ENCODE measurements at places on chromosomes 4 and X.

DNA sequence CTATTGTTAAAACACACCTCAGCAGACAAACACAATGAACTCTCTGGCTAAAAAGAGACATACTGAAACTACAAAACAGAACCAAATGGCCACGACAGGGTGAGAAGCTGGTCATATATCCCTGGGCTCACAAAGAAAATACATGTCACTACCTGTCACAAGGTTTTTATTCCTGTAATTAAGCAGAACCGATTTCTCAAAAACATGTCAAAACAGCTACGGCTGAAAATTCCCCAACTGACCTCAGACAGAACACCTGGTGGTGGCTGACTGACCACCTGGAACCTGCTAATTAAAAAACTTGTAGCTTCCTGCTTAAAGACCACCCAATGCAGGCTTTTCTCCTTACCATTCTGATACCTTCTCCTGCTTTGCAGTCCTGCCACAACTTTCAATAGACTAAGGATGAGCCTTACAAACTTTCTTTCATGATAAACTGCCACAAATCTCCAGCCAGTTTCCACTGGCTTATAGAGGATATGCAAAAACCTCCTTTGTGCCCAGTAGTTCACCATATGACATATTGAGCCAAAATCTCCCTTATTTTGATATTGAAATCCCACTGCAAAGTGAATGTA lies 571.9 kb downstream of the SPOCK3 start:
- no peak for DNase-seq

DNA sequence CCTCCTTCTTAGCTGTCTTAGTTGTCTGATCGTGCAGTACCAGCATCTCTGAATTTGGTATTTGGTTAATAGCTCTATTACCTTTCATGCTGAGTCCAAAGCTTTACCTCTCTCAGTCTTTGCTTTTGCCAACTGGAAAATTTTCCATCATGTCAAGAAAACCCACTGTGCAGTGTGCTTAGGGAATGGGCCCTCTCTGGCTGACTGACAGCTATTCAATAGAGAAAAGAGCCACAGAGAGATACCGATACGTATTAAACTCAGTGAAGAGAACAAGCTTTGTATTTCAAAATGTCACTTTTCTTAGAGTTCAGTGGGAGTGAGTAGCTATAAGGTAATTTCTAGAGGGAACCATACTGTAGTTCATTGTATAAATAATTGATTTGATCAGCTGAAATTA lies 1507.1 kb downstream of the C4orf33 start:
- DNase-seq: no peak

- DNase-seq: no peak
Observed at GRCh38 chr4:151193414-151193813, 83.5 kb upstream of the PRSS48 start.

DNA sequence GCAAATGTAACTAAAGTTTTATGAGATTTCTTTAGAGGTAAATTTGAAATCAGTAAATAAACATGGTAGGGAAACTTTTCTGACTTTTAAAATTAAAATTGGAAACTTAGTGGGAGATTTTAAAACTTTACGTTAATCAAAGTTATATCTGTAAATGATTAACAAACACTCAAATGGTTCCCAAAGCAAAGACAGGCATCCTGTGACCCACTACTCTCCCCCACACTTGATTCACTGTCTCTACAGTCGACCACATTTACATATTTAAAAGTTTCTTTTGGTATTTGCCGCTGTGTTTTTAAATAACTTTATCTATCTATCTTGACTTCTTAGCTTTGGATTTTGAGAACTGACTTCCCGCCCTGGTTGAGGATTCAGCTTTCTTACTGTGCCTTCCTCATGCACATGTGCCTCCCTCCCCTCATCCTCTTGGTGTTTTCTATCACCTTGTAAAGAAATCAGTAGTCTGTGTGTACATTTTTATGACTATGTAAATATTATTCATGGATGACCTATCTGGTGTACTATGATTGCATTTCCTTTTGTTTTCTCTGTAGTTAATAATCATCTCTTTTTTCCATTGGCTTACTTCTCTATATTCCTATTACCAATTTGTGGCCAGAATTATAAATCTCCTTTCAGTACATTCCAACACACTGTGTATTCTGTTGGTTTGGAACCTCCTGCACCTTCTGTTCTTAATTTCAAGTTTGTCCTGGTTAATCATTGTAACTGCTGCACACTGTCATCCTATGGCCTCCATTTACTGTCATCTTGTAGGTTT lies 72.6 kb downstream of the WWC2 start:
- no peak for DNase-seq

DNA sequence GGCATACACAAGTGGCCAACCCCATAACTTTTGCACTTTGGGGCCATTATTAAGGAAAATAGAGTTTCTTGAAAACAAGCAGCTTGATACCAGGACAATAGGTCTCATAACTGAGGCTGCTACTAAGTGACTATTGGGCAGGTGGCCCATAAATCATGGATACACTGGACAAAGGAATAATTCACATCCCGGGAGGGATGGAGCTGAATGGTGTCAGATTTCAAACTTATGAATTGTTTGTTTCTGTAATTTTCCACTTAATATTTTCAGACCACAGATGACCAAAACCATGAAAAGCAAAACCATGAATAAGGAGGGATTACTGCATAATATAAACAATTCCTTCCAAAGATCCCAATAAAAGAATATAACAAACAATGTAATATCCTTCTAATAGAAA lies 114.4 kb downstream of the WDFY3 start:
- DNase-seq: no peak

DNA sequence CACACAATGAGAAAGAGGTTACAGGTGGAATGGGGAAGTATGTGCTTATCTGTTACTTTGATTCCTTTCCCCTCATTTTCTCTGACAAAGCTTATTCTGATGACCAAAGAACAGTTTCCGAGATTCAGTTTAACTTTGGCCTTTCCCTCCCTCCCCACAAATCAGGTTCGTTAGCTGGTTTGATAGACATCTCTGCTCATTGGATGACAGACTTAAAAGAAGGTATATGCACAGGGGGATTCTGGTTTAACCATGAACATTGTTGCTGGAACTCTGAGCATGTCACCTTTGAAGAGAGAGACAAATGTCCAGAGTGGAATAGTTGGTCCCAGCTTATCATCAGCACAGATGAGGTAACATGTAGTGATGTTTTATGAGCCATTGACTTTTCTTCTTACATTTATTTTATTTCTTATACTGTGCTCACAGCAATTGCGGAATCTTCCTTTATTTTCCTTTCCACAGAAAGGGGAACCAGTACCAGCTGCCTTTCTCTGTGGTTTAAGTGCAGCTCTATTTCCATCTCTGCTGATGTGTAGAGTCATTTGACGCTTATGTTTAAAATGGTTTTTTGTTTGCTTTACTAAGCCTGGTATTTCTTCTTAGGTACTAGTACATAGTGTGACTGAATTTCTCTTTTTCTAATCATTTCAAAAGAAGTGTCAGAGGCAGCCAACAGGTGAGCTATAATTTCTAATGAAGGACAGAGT lies 125.0 kb downstream of the AKAP4 start:
- no peak for DNase-seq

GRCh38 chr4:2866160-2866861 lies 22.7 kb downstream of the ADD1 start:
- DNase-seq: no peak

DNA sequence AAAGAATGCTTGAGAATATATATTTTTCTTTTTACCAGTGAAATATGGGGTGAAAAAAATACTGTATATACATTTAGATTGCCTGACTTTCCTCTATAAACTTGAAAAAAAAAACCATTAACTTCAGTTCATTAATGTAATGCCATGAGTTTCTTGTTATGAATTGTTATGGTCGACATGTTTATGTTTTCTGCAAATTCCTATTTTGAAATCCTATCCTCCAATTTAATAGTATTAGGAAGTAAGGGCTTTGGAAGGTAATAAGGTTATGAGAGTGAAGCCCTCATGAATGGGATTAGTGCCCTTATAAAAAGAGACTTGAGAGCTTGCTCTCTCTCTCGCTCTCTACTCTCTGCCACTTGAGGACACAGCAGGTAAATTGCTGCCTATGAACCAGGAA lies 211.4 kb downstream of the LDB2 start:
- no peak for DNase-seq

DNA sequence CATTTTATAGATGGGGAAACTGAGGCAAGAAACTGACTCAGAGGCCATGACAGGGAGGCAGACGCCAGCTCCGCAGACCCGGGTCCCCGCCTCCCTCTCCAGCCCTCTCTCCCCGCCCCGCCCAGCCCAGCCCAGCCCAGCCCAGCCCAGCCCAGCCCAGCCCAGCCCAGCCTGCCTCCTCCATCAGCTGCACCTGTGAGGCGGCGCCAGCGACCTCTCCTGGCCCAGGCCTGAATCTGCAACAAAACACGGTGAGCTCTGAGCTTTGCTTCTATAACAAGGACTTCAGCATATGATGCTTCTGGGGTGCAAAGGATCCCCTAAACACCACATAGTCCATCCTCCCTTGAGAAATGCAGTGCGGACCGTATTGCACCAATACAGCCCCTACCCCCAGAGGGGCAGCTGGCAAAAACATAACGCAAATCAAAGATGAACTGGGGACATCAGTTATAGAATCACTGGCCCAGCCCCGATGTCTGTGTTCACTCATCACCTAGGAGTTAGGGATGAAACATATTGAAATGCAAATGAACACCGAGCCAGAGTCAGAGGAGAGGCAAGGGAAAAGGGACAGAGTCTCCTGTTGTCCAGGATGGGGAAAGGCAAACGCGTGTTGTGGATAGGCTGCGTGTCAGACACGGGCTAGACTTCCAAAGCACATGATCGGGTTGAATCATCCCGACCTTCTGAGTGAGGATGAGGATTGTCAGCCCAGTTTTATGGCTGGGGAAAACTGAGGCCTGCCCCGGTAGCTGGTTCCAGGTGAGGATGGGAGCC lies 216.1 kb upstream of the PSAPL1 start:
- DNase-seq: no peak

DNA sequence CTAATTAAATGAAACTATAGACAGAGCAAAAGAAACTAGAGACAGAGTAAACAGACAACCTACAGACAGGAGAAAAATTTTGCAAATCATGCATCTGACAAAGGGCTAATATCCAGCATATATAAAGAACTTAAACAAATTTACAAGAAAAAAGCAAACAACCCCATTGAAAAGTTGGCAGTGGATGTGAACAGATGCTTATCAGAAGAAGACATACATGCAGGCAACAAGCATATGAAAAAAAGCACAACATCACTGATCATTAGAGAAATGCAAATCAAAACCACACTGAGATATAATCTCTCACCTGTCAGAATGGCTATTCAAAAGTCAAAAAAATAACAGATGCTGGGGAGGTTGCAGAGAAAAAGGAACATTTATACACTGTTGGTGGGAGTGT lies 14.8 kb downstream of the ZNF280C start:
- no peak for DNase-seq

DNA sequence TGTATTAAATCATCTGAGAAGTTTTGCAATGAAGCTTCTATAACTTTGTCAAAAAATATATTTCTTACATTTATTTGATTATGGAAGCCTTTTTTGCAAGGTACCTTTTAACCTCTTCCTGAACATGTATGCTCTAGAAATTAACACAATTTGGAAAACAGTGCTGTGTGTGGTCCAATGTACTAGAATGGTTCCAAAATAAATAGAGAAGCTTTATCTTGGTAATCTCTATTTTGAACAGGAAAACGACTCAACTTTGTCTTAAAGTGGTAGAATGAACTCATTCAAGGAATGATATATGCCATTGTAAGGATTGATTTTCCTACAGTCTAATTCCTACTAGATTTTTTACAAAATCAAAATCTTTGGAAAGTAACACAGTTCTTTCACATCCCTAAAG lies 248.5 kb downstream of the UNC5C start:
- no peak for DNase-seq

DNA sequence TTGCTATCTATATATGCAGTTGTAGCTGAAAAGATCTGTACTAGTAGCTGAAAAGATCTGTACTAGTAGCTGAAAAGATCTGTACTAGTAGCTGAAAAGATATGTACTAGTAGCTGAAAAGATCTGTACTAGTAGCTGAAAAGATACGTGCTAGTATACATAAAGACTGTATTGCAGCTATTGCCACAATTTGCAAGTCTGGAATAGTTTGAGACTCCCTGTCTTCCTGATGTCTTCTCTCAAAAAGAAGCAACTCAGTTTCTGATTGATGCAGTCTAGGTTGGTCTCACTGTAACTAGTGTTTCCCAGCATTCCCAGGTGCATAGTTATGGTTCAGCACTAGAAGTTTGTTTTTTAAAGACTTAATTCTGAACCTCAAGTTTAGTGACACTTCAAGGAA lies 15.0 kb downstream of the SLAIN2 start:
- DNase-seq: no peak

Measured in RKO (cell line).